Amygdala (tissue), 56 donors: ENCODE measurements at places on chromosomes 1 and 21.

DNA sequence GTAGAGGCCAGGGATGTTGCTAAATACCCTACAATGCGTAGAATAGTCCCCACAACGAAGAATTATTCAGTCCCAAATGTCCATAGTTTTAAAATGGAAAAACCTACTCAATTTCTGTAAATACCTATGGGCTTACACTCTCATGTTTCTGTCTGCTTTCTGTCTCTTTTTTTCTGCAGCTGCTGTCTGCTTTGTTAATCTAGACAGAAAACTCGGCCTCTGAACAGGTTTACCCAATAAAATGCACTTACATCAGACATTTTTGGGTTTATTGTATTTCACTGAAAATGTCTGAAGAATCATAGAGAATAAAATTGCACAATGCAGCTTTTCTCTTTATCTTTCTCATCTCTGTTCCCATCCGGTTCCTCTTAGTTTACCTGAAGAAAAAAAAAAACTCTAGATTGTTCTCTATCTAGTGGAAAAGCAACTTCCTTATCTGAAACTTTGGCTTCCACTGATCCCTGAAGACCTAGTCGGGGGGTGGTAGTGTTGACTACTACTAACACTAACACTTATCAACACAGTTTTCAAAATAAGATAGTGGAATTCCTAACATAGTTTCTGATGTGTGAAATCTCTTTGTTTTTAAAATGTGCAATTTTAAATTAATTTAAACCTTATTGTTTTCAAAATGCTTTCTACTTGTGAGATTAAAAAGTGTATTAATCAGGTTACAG is 76.9 kb upstream of the CCDC190 start:
- no peak for DNase-seq

DNA sequence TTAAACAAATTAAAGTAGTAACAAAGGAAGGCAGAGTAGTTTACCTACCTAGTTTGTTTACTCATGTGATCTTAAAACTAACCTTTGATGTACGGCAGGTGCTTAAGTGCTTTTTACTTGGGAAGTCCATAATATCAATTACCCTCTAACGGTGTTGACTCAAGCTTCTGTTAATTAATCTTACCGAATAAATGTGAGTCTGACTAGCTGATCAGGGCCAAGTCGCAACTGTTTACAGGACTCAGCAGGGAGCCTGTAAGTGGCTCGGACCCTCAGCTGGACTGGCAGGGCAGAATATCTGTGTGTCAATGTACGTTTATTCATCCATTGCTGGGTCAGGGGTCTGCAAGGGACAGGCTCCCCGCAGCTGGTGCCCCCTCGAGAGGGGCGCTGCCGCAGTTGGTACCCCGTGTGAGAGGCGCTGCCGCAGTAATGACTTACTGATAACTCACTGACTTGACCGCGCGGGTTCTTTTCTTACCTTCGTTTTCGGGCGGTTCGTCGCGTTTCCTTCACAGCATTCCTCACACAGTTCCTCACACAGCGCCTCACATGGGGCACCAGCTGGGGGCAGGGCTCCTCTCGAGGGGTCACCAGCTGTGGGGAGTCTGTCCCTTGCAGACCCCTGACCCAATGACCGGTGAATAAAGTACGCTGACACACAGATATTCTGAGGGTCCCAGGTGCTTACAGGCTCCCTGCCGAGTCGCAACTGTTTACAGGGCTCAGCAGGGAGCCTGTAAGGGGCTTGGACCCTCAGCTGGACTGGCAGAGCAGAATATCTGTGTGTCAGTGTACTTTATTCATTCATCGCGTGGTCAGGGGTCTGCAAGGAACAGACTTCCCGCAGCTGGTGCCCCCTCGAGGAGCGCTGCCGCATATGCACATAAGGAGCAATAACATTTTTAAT is 3.0 kb downstream of the FMO1 start:
- DNase-seq = no peak

GRCh38 chr1:219121679-219122078 is 52.0 kb upstream of the LYPLAL1 start:
- DNase-seq = no peak

DNA sequence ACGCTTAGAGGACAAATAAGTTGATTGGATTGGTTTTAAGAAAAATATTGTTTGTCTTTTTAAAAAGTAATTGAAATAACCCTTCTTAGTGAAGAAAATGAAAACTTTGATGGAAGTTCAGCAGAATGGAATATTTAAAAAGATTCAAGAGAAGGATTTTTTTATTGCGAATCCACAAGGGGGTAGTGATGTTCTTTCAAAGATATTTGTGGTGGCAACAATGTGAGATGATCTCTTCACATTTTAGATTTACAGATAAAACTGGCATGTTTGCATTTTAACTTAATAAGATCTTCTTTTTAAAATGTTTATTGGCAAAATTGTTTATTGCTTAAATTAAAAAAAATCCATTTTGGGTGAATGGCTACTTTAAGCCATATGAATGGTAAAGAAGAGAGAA is 8.9 kb downstream of the CAMTA1 start:
- DNase-seq = no peak

- no peak for DNase-seq
Measured at GRCh38 chr1:226111883-226112261, 49.4 kb downstream of the H3-3A start.

DNA sequence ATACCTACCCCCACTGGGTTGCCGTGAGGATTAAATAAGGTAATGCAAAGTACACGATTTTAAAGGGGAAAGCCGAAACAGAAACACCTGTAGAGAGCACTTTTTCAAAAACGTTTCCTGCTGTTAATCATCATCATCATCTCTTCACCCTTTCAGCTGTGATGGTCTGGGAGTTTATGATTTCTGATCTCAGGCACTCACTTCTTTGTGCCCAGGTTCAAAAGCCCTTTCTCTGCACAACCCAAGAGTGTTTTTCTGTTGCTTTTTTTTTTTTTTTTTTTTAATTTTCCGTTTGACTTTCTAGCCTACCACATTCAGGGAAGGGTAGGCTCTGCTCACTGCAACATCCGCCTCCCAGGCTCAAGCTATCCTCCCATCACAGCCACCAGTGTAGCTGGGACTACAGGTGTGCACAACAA is 936 bp upstream of the UBXN11 start:
- DNase-seq = no peak

DNA sequence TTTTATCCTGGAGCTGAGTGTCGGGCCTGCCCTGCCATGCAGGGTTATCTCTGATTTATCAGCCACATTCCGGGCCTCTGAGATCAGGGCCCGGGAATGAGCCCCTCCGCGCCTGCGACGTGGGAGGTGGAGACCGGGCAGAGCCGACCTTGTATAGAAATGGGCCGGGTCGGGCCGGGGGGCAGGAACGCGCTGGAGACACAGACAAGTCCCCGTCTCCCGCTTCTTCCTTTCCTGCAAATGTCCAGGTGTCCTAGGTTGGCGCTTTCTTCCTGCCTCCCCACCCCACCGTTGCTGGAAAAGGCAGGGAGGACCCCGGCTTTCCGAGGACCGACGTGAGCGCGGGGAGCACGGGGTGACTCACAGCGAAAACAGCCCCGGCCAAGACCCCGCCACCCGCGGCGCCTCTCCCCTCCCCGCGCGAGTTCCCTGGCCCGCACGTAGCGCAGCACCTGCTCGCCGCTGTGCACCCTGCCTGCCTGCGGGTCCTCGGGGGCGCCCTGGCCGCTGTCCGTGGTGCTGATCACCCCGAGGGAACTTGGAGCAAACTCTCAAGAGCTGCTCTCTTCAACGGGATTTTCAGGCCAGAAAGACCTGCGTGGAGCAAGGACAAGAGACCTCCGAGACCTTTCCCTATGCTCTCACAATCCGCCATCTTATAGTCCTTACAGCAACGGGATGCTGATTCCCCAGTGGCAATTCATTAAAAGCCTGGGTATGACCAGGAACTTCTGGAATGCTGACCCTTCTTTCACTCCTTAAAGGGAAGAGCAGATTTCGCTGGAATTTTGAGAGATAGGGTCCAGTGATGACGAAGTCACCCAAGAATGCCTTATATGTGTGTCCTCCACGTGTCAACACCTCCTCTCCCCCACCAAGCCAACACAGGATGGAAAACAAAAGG is 475 bp upstream of the NPPB start:
- no peak for DNase-seq

GRCh38 chr1:10989095-10989494 is 23.4 kb upstream of the TARDBP start:
- DNase-seq = no peak

GRCh38 chr1:54570161-54570560 is 22.1 kb downstream of the ACOT11 start:
- DNase-seq = no peak

DNA sequence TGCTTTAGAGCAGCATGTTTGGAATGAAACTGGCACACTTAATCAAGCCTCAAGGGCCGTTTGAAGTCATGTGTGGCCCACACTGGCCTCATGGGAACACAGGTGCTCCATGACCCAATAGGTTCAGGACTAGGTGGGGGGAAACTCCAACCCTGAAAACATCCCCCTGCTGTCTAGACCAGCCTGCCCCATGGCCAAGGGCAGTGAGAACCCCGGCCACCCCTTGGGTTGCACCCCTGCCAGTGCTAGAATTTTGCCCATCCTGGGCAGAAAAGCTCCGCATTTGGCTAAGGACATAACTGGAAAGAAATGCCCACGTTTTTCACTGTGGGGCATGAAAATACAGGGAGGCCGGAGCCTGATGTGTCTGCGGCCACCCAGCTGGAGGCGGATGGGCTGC is 6.1 kb upstream of the PTGER3 start:
- no peak for DNase-seq

GRCh38 chr1:34597877-34598514 is 156.9 kb upstream of the GJB5 start:
- DNase-seq = no peak

DNA sequence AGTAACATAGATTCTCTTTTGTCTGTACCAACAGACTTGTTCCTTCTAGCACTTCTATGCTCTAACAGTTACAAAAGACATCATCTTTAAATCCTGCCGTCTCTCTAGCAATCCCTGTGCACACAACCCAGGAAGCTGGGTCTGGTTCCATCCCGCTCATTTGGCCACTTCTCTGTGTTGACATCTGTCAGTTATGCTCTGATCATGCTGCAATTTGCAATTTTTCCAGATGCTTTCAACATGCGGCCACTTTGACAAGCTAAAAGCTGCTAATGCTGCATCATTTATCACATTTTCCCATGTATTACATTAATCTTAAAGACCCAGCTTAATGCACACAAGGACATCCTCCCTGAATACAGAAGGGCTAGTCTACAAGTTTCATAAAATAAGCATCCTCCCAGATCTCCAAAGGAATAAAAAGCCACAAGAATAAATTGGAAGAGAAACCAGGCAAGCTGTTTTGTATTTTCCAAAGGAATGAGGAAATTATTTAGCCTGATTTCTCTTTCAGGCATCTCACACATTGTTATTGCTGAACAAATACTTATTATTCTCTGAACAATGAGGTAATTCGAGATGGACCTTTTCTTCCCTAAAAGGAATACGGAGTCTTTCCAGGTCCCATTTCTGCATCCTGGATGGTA is 19.0 kb upstream of the LRRC52 start:
- DNase-seq = no peak

GRCh38 chr1:62744611-62745577 is 39.0 kb upstream of the ATG4C start:
- no peak for DNase-seq

DNA sequence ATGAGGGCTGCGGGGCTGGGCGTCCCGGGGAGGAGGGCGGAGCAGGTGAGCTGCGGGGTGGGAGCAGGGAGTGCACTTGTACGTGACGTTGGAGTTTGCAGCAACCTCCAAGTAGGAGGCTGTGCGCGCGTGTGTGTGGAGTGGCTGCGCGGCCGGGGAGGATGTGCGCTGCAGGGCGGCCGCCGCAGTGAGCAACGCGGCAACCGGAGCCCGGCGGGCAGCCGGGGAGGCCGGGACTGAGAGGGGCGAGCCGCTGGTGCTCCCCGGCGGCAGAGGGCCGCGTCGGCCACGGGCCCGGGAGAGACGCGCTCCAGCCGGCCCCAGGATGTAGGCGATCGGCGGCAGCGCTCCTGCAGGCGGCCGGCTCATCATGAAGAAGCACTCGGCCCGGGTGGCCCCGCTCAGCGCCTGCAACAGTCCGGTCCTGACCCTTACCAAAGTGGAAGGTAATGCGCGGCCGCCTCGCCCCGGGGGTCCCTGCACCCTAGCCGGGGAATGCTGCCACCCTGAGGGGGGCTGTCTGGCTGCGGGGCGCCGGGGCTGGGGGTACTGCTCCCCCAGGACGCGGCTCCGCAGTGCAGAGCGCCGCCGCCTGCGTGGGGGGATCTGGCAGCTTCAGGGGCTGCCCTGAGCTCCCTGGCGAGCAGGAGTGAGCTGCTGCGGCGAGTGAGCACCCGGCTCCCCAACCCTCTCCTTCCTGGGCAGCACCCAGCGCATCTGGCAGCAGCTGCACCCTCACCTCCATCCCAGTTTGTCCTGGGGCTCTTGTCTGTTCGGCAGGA is 158.9 kb upstream of the COA6 start:
- DNase-seq = peak; percentile 21

DNA sequence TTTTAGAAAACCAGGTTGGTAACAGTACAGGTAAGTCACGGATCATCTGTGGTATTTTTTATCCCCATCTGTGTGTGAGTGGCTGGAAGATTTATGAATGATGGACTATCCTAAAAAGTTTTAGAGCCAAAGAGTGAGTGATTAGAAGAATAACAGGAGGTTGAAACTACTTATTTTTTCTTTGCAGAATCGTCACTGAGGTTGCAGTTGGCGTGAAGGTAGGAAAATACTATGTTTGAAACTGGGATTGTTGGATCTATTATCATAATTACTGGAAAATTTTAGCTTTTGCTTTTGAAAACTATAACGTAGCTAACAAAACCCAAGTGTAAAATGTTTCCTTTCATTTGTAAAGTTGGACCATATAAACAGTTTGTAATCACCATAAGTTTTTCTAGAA is 1.8 kb downstream of the PTBP2 start:
- DNase-seq = no peak

- no peak for DNase-seq
Measured at GRCh38 chr1:16605213-16605525, 8.2 kb downstream of the NBPF1 start.

DNA sequence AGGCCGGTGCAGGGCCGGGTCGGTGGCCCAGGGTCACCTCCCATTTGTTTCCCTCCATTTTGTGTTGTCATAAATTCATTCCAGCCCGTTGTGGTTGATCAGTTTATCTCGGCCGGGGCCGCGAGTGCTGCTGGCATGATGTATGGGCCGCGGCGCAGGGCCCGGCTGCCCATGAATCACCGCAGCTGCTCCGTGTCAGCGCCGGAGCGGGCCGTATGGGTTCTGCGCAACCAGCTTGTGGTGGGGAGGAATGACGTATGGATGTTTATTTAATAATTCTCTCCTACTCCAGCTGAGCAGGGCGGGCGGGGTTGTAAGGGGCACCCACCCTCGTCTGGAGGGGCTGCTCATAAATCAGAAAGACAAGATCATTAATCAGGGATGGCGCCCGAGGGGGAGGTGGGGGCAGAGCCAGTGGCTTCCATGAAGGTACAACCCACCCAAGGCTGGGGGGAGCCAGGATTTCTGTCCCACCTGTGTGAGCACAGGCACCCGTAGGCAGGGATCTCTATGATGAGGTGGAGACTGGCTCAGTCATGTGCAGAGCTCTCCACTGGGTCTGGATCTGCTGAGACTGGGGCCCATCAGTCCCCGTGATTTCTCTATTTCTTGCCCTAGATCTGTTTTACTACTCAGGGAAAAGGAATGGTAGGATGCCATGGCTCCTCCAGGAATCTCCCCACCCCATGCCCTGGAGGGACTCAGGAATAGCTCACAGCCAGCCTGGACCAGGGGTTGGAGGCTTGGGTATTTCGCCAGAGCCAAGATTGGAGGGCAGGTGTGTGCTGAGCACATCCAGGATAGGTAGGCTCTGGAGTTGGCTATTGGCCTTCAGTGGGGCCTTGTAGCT is 27.8 kb downstream of the TMEM53 start:
- DNase-seq = no peak
